ENCODE measurements at places on chromosomes 12 and 14.

- no peak for DNase-seq
Measured at GRCh38 chr14:66140213-66140918, 345.8 kb upstream of the CCDC196 start.

GRCh38 chr12:91967590-91967989 lies 178.1 kb downstream of the BTG1 start:
- DNase-seq, result no peak

DNA sequence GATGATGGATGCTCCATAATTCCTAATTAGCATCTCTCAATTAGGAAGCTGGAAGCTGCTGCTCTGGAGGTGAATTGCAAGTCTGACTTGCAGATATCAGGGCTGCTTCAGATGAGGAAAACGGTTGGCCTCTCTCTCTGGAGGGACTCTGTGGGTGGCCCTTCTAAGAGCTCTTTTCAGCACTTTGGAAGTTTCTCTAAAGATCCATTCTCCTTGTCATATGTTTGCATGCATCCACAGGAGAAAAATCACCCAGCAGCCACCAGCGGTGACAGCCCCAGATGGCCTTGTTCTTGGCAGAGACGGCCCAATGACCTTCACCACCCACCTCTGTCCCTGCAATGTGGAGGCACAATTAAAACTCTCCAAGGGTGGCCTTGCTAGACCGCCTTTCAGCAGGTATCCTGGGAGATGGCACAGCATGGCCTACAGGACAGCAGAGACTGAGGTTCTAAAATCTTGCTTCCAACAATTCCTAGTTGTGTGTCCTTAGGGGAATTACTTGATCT lies 42.3 kb downstream of the KSR2 start:
- DNase-seq, result no peak

DNA sequence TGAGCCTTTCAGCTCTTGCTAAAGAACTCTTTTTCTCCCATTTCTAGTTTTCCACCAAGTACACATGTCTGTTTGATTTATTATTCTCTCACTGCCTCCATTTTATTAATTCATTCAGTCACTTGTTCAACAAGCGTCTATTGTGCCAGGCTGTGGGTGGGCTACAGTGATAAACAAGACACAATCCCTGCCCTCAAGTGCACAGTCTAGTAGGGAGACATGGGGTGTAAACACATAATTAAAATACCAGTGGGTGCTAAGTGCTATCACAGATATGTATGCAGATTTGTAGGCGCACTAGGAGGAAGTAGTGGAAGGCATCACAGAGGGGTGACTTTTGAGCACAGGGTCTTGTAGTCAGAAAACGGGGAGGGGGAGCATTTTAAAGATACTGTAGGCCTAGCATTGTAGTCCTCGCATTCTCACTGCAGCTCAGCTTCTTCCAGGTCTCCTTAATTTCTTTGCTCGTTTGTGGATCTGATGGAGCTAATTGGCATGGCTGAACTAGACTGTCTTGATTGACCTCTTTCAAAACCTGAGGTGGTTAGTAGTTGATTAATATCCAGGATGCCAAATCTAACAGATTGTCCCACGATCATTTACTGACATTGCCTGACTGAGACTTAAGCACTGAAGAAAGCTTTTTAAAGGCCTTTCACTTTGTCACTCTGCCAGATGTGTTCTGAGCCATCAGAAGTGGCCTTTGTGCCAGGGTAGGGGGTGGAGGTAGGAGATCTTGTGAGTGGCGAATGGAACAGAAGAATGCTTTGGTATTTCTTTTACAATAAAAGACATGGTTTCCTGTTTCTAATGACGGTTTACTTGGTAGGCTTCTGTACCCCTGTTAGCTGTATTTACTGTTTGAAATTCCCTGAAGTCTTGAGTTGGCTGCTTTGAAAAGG lies 116.9 kb downstream of the DIP2B start:
- DNase-seq, result no peak

- DNase-seq, result no peak
Measured at GRCh38 chr12:40123496-40123895, 17.6 kb upstream of the SLC2A13 start.

DNA sequence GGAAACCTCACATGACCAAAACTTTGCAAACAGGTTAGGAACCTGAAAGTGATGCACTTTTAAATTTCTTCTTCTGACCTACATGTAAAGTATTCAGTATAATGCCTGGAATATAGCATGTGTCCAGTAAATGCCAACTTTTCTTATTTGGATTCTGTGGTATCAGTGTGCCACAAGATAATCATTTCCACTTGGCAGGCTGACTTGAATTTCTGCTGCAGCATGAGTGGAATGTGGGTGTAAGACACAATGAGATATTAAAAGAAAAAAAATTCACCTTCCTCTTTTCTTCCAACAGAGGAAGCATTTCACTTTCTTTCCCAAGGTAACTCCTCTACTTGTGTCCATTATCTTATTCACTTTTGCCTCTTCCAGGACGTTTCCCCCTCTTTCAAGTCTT lies 141.9 kb upstream of the PRKD1 start:
- no peak for DNase-seq

DNA sequence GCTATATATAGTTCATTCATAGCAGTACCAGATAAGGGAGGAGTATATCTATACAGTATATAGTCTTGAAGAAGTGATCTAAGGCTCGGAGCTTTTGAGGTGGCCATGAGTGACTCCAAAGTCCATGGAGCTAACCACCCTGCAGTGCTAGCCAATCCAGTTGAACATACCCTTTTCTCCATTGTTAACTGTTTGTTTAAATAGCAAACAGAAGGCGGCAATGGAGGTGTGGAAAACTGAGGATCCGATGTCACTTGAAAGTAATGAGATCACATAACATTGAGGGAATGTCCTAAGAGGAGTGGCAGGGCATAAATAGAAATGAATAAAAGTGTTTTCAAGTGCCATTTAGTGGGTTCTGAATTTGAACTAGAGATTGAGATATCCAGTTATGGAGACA lies 12.4 kb upstream of the SNAPC1 start:
- no peak for DNase-seq

DNA sequence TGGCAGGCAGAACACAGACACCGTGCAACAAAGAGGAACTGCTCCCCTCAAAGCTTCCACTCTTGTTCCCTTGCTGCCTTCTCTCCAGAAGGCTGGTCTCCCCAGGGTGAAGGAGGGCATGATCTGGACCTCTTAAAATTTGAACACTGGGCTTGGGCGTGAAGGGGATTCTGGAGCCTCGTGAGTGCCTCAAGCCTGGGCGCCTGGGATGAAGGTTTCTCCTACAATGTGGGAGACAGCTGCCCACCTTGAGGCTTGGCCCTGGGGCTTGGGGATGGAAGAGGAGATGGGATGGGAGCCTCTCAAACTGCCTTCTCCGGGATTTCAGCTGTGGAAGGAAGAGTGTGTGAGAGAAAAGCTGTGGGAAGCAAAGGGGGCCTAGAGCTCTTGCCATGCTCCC lies 7.8 kb upstream of the RIN3 start:
- DNase-seq, result no peak

DNA sequence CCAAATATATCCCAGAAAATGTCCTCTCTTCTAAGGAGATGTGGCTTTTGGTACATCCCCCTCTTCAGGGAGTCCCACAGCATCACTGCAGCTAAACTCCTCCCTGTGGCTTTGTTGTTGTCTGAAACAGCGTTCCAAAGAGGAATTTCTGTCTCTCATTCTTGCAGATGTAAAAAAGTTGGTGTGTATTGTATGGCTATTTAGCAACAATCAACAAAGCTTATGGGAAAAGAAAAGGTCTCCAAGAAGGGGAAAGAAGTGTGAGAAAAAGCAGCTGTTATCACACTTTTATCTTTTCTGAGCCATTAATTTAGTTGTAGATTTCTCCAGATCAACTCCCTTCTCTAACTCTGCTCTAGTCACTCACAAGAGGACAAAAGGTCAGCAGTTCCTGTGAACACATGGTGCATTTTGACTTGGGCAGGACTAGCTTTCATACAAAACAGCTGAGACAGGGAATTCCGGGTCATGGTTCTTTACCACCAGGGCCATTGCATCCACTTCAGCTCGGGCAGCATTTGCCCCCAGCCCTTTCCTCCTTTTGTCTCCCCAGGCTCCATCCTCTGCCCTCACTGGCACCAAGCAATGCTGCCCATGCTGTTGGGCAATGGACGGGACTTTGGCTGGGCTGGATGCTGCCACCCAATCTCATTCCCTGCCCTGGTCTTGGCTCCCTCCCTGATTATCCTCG lies 184.7 kb downstream of the TMX1 start:
- no peak for DNase-seq

DNA sequence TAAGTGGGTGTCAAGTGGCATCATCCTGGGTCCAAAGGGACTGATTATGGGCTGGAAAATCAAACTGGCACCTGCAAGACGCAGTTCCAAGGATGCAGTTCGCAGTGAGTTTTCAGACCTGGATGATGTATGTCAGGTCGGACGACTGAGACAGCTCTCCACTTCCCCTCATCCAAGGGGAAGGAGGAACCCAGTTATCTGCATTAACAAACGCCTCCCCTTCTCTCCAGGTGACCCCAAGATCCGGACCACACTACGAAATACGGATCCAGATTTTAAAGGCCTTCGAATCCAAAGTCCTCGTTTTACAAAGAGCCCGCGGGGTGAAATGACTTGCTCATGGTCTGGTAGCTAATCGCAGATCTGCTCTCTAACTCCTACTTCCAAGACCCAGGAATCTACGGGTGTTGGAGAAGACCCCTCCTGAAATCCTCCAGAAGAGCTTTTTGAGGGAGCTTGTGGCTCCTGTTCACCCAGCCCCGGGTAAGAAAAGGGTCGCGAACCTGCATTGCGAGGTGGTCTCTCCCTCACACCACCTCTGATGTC lies 460 bp upstream of the SYNE2 start:
- DNase-seq, result no peak

All from heart left ventricle (tissue), 16 donors.